ENCODE measurements at places on chromosomes 7 and 10. TPM values are rescaled to one million over a fixed set of nuclear protein-coding genes. Genes with fewer than 3 reads are reported as not detected.

DNA sequence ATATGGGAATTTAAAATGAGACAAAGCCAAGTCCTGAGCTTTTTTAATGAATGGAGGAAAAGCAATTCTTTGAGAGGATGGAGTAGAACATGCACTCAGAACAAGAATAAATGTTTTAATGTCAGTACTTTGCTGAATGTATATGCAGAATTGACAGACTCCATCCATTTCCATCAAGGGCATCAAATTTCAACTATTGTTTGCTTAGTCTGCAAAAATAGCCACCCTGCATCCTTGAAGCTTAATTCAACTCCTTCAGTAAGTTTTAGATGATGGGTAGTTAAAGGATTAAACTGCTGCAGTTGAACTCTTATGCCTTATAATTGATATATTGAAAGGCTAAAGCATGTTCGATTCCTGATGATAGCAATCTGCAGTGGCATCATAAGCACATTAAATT lies 99.7 kb upstream of the IFRD1 start:
- no peak for DNase-seq

FXYD4 gene
- not detected for total RNA-seq

RET gene
- 8.4 TPM for total RNA-seq

- DNase-seq = peak; percentile 54
Observed at GRCh38 chr7:140635345-140635744, 5.3 kb downstream of the DENND2A start.

GRCh38 chr10:71475243-71475871 lies 78.6 kb downstream of the CDH23 start:
- no peak for DNase-seq

GRCh38 chr10:20776384-20777118 lies 120.6 kb downstream of the NEBL start:
- no peak for DNase-seq

Measured in H1 (cell line).